ENCODE measurements at places on chromosomes 5 and 9.

DNA sequence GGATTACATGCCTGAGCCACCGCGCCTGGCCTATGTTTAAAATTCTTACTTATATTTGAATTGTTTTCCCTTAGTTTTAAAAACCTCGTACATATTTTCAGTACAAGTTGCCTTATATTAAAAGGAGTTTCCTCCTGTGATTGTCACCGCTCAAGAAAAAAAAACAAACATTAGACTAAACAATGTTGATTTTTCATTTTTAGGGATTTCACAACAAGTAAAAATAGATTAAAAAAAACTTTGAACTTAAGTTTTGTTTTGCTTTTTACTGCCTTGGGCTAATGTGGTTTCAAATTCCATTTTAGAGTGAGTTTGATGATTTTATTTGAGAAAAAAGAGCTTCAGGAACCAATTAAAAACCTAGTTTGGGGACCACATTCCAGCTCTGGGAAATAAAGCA is 1196.6 kb upstream of the CDH18 start:
- no peak for DNase-seq

- DNase-seq: peak; percentile 97
These were observed 9.3 kb upstream of the PFDN1 start for GRCh38 chr5:140312067-140312790.

DNA sequence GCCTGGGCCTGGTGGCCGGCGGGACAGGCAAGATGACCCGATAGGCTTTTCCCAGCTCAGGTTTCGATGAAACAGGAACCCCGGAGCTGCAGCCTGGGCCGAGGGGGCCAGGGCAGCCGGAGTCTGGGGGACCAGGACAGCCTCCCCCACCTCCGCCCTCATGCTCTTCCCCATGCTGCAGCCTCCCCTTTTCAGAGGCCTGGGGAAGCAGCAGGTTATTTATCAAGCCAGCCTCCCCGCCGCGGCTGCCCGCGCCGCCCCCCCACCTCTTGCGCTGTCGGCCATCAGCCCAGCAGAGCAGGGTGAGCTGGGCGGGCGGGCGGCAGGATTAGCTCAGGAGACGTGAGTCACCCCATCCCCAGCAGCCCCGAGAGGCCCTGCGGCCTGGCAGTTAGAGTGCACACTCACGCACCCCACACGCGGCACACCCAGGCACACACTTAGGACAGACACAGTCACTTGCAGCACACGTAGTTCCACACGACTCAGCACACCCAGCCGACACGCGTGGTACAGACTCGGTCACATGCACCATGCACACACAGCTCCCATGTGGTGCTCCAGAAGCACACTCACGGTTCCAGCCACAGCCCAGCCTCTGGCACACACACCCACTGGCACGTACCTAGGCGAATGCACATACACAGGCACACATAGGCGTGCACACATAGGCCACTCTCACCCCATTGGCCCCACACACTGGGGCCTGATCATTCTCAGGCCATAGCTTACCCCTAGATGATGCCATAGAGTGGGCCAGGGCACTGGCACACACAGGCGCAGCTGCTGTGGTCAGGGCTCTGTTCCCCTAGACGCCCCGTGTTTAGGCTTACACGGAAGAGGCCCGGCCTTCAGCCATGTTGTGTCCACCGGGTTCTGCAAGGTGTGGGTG is 13.0 kb downstream of the CXXC5 start:
- DNase-seq: peak; percentile 34

DNA sequence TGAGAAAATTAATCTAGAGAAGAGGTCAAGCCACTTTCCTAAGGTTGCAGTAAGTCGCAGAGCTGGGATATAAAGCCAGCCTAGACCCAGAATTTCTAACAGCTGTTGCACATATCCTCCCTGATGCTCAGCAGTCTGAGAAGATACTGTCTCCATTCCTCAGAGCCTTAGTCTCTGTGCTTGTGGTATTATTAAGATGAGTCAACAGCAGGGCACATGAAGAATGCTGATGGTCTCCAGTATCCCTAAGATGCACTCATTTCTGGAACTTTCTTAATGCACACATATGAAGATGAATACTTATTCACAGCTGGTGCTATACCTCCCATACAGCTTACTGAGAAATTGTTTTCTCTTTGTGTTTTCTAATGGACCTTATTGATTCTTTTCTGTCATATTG is 32.5 kb downstream of the SGCD start:
- DNase-seq: no peak

- no peak for DNase-seq
These were observed 45.2 kb downstream of the UBE2QL1 start for GRCh38 chr5:6493681-6494454.

- DNase-seq: no peak
These were observed 34.9 kb upstream of the FBN2 start for GRCh38 chr5:128572930-128573319.

DNA sequence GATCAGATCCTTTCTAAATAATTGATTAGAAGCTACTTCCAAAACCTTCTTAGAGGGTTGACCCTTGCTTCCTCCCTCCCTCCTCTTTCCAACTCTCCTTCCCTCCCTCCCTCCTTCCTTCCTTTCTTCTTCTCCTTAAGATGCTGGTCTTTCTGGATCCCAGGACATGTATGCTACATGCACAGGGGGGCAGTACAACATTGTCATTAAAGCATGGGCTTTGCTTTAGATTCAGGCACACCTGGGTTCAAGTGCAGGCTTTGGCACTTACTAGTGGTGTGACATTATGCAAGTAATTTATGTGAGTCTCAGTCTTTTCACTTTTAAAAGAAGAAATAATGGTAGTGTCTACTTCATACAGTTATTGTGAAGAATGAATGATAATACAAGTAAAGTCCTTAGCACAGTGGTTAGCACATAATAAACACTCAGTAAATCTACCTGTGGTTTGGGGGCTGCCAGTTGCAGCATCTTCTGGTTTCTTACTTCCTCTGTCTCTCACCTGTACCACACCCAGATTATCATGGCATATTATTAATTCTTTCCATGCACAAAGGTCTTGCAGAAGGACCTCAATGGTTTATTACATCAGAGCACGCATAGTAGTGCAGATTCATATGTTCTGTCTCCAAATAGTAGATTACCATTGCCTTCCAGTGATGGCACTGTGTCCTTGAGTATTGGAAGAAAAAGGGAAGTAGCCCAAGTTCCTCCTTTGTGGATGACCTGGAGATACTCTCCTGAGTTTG is 154.1 kb downstream of the ARHGAP26 start:
- DNase-seq: no peak

DNA sequence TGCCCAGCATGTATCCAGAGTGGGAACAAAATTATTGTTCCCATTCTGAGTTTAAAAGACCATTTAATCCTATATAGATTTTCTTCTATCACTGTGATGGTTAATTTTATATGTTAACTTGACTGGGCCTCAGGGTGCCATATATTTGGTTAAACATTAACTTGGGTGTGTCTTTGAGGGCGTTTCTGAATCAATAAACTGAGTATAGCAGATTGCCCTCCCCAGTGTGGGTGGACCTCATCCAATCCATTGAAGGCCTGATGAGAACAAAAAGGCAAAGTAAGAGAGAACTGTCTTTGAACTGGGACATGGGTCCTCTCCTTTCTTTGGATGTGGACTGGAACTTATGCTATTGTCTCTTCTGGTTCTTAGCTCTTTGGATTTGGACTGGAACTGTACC is 17.3 kb downstream of the RIOK2 start:
- DNase-seq: no peak

DNA sequence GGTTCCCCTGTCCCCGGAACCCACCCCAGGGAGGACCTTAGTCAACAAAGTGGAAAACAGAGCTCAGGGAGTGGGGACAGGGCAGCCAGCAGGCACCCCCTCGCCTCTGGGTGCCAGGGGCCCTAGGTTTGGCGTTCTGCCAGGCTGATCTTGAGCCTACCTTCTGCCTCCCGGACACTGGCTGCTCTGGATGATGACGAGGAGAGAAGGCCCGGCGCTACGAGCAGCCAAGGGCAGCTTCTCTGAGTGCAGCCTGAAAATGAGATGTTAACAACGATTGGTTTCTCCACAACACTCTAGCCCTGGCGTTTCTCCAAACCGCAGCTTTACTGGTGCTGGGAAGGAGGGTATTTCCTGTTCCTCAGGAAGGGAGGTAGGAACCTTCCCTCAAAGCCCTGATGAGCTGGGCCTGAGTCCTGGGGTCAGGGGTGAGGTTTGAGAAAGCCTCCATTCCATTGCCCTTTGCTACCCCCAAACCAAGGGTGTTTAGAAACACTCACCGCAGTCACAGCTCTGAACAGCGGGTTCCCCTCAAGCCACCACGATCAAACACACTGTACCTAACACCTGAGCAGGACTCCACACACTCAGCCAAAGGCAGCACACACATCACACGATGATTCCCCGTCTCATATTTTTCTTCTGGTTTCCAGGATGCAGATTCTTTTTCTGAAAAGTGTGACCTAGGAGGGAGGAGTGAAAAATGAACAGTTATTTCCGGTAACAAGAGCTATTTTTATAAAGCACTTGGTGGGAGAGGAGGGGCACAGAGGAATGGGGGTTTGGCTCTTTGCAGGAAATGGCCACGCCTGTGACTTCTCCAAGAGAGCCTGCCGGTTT is at the start of gene STING1:
TSS of gene STING1 (minus strand) at position 709 of the 840 bp plus-strand sequence. CDS start 1,054 bp downstream, outside the sequence.
- no peak for DNase-seq

DNA sequence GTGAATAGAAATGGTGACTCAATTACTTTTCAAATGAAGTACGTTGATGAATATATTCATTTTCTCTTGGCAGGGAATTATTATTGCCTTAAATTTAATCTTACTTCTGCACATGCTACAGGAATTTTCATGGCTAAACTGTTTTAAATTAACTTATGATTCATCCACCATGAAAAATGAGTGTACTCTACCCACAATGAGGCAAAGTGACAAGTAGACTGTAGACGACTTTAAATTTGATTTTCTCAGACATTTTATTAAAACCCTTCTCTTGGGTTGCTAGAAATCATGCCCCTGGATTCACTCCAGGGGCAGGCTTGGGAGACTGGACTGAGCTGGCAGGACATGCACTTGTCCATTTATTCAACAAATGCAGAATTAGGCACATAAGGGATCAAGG is 23.5 kb upstream of the ERAP2 start:
- peak; percentile 35 for DNase-seq

DNA sequence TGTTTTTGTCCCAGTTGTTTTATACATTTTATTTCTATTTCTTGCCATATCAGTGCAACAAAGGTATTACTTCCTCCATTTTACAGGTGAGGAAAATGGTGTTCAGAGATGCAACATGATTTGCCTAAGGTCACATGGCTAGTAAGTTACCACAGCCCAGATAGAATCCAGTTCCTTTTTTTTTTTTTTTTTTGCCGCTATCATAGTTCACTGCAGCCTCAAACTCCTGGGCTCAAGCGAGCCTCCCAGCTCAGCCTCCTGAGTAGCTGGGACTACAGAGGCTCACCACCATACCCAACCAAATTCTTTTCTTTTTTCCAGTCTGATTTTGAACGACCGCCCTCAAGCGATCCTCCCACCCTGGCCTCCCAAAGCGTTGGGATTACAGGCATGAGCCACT is 480 bp upstream of the CCDC69 start:
- DNase-seq: no peak

DNA sequence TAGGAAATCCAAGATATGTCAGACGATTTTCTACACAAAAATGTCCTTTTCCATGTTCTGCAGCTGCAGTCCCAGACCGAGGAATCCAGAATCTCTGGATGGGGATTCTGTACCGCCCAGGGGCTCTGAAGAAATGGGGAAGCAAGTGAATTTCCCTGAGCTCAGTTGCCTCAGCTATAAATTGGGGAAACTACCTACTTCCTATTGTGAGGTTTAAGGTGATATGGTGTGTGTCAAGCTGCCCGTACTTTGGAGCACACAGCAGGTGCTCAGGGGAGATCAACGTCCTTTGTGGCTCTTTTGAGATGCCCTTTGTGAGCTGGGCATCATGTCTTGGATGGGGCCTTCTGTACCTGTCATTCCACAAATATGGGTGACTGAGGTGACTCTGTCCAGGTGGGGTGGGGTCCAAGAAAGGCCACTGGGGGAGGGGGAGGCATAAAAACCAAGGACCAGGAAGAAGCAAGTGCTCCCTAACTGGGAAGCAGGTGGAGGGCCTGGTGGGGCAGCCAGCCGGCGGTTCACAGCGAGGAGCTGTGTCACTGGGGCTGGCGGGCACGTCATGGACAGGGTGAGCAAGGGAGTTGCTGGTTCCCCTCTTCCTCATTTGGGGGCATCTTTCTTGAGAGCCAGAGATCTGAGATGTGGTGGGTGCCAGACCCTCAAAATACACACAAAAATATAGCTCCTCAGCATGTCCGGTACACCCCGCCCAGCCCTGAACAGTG is 116.0 kb downstream of the CRB2 start:
- no peak for DNase-seq

GRCh38 chr5:163941079-163941478 is 435.7 kb downstream of the MAT2B start:
- no peak for DNase-seq

GRCh38 chr5:55902696-55903095 is 51.5 kb downstream of the IL31RA start:
- DNase-seq: no peak

- no peak for DNase-seq
These were observed 79.9 kb downstream of the AOPEP start for GRCh38 chr9:94806307-94806893.

Data from RKO (cell line).